ENCODE measurements at places on chromosomes 7 and 10.

- no peak for DNase-seq
Measured at GRCh38 chr7:69656890-69657289, 58.6 kb downstream of the AUTS2 start.

DNA sequence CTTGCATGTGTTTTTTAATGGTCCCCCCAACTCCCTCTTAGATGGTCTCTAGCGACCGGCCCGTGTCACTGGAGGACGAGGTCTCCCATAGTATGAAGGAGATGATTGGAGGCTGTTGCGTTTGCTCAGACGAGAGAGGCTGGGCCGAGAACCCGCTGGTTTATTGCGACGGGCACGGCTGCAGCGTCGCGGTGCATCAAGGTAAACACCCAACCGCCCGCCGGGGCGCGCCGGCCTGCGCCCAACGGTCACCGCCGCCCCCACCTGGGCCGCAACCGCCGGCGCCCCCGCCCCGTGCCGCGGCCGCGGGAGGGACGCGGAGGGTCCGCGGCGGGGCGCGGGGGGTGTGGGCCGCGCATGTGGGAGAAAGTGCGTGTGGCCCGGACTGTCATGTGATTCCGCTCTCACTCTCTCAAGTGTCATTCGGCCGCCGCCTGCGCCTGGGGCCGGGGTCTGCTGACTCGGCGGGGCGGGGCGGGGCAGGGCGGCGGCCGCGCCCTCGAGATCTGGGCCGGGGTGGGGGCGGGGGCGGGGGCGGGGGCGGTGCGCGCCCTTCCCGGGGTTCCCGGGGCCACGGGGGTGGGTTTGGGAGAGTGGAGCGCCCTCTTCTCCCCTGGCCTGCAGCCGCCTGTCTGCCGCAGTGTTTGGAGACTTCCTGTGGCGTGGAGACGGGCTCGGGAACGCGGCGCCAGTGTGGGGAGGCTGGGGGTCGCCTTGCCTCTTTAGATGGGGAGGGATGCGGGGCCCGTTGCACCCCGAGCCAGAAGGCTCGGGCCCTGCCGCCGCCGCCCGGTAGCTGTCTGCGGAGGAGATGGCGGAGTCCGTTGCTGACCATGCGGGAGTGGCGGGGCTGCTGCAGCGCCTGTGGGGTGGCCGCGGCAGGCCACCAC, 817 bp downstream of the MLLT10 start:
- DNase-seq, result peak; percentile 41

GRCh38 chr7:91164506-91164905, 99.7 kb upstream of the FZD1 start:
- no peak for DNase-seq

GRCh38 chr10:59255463-59255862, 79.0 kb downstream of the PHYHIPL start:
- DNase-seq, result no peak

DNA sequence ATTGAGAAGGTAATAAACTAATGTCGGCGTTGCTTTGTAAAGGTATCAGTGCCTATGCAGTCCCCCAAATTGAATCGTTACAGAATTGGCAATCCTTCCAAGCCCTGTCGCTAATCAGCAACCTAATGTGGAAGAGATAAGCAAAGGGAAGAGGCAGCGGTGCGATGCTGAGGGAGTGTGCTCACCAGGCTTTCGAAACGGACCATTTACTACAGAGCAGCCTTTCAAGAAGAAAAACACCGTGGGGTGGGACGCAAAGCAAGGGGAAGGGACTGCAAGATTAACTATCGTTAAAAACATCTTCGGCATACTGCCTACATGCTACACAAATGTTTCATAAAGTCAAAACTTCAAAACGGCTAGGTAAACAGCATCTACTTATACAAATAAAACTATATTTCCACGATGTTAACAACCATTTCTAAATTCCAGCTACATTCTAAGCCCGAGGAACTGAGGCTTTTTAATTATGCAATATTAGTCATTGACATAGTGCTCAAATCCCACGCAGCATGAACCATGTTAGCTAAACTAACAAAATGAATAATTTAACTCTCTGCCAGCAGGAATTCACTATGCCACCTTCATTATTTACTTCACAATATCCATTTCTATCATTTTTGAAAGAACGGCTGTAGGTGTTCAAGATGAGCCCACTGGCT, 85.2 kb downstream of the CHCHD3 start:
- DNase-seq, result no peak

DNA sequence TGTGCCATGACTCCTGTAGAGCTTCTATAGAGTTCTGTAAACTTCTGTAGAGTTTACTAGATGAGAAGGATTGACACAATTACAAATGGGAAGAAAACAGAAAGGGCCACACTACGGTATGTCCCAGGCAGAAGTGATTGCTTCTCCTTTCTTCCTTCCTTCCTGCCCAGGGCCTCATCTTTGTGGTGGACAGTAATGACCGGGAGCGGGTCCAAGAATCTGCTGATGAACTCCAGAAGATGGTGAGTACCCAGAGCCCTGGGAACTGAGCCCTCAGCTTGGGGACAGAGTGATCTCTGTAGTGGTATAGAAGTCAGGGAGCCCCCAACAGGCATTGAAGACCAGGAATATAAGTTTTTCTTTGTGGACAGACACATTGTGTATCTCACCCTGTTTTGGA, 1.7 kb downstream of the ARF5 start:
- no peak for DNase-seq

- DNase-seq, result no peak
Measured at GRCh38 chr10:12787297-12787696, 214.2 kb downstream of the CCDC3 start.

GRCh38 chr10:66862687-66863258, 63.1 kb upstream of the LRRTM3 start:
- no peak for DNase-seq

GRCh38 chr10:86177537-86178155, 188.9 kb downstream of the GRID1 start:
- DNase-seq, result no peak

- no peak for DNase-seq
Measured at GRCh38 chr7:108156897-108157605, 26.9 kb upstream of the LAMB4 start.

DNA sequence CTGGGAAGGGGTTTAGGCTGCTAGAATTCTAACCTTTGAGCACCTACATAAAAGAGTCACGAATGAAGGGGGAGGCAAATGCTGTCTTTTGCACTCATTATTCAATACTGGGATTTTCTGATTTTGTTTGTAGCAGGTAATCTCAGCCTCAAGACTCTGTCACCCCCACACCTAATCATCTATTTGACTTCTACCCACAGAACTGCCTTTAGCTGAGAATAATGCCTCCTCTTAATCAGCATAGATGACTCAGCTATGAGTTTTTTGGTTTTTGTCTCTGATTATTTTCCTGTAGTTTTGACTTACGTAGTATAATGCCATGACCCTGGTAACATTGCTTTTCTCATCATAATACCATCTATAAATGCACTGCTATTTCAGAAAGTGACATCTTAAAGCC, 42.7 kb upstream of the CACNB2 start:
- no peak for DNase-seq

GRCh38 chr10:30529373-30529998, 95.5 kb downstream of the MAP3K8 start:
- DNase-seq, result peak; percentile 77

- DNase-seq, result no peak
Measured at GRCh38 chr10:27611744-27612550, 107.8 kb downstream of the RAB18 start.

- no peak for DNase-seq
Measured at GRCh38 chr7:112510743-112511110, 29.9 kb downstream of the LSMEM1 start.

Data from CD4-positive, alpha-beta T cell treated with Interleukin-2 at 100 ng/mL for 4 hours (primary cell).